Endothelial cell (in vitro differentiated cells): ENCODE measurements at places on chromosomes 16 and 17.

- DNase-seq, result no peak
These were observed 242.3 kb upstream of the IRX5 start for GRCh38 chr16:54688339-54688738.

GRCh38 chr17:47725446-47726111 is 7.5 kb upstream of the TBX21 start:
- DNase-seq, result no peak

- DNase-seq, result no peak
These were observed 22.8 kb downstream of the OMG start for GRCh38 chr17:31274252-31274651.

- DNase-seq, result no peak
These were observed 8.1 kb upstream of the C1QL1 start for GRCh38 chr17:44976206-44976605.

GRCh38 chr17:47837401-47838039 is 3.6 kb downstream of the SCRN2 start:
- no peak for DNase-seq

GRCh38 chr17:79003661-79004411 is 5.7 kb downstream of the CANT1 start:
- DNase-seq, result no peak

GRCh38 chr16:87392821-87393679 is 914 bp downstream of the MAP1LC3B start:
- DNase-seq, result peak; percentile 53

GRCh38 chr16:10169031-10169430 is 13.2 kb downstream of the GRIN2A start:
- no peak for DNase-seq

GRCh38 chr16:14375132-14375491 is 254.9 kb downstream of the PARN start:
- DNase-seq, result no peak

DNA sequence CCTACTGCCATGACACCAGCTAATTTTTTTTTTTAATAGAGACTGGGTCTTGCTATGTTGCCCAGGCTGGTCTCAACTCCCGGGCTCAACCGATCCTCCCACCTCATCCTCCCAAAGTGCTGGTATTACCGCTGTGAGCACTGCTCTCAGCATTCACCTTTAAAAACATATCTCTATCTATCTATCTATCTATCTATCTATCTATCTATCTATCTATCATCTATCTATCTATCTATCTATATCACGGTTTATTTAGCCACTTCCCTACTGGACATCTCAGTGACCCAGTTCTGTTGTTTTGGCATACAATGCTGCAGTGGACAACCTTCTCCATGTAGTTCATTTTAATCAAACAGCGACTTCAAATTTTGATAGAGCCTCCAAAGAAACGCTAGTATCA is 1.3 kb upstream of the PHAF1 start:
- no peak for DNase-seq

DNA sequence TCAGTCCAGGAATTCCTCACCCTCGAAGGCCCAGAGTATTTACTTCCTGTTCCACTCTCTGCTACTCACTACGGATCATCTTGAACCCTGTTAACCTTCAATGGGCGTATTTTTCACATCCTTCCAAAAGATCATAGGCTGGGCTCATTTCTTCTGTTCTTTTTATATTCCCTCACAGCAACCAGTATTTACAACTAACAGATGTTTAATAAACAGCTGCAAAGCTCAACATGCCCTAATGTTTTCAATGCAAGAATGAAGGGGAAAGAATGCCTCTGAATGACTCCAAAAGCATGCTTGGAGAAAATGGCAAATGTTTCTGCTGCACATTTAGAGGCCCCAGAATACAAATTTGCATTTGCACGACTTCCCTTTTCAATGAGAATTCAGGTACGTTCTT is 174.9 kb downstream of the ZFHX3 start:
- no peak for DNase-seq

- DNase-seq, result no peak
These were observed 195.8 kb downstream of the KCNJ2 start for GRCh38 chr17:70365091-70365583.

DNA sequence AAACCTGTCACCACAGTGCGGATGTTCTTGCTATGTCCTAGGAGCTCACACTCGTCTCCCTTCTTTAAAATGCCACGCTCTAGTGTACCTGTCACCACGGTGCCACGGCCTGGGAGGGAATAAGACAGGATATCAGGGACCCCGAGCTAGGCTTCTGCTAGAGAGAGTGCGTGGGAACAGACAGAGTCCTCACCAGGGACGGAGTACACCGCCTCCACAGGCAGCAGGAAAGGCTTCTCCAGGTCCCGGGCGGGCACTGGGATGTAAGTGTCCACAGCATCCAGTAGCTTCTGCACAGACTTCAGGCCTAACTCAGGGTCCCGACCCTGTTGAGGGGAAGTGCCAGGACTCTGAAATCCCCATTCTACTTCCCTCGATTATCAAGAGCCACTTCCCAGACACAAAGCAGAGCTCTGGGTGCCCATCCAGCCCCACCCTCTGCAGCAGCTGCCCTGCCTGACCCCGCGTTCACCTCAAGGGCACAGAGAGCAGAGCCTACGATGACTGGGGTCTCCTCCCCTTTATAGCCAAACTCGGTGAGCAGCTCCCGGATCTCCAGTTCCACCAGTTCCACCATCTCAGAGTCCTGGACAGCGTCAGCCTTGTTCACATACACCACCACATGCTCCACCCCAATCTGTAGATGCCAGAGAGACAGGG is 1.8 kb downstream of the TUFM start:
- no peak for DNase-seq

DNA sequence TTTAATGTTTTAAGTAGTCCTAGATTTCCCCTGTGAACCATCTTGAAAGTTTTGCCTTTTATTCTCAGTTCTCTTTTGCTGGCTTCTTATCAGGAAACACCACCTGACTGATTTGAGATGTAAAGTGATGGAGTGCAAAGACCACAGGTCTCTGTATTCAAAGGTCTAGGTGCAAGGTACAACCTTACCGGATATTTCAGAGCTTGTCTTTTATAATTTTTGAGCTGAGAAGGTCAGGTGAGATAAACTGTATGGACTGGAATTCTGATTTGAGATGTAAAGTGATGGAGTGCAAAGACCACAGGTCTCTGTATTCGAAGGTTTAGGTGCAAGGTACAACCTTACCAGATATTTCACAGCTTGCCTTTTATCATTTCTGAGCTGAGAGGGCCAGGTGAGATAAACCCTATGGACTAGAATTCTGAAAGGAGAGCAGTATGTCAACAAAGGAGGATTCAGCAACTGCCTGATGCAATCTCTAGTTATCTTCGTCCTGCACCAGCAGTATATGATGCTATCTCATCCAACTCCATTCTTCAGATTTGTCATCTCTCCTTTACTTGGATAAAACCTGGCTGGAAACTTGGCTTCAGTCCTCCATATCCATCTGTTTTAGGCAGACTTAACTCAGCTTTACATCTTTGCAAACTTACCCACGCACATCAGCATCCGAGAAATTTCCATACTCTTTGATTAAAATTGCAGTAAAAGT is 64.3 kb downstream of the CENPV start:
- no peak for DNase-seq

GRCh38 chr17:45322168-45322567 is 5.3 kb upstream of the MAP3K14 start:
- no peak for DNase-seq

- no peak for DNase-seq
These were observed 170.7 kb downstream of the CYB561 start for GRCh38 chr17:63275318-63275970.

DNA sequence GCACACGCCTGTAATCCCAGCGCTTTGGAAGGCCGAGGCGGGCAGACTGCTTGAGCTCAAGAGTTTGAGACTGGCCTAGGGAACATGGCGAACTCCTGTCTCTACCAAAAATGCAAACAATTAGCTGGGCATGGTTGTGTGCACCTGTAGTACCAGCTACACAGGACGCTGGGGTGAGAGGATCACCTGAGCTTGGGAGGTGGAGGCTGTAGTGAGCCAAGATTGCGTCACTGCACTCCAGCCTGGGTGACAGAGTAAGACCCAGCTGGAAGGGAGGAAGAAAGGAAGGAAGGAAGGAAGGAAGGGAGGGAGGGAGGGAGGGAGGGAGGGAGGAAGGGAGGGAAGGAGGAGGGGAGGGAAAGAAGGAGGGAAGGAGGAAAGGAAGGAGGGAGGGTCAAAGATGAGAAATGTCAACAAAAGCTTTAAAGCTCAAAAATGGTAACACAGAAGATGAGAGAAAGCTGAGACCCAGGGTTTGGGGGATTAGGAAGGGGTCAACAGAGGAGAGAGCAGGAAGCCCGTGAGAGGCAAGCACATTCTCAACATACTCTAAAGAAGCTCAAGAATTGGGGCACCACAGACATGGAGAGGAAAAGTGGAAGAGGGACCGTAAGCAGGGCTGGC is 5.0 kb upstream of the KRT19 start:
- DNase-seq, result no peak

GRCh38 chr17:6610011-6610410 is 30.5 kb downstream of the KIAA0753 start:
- no peak for DNase-seq

- peak; percentile 69 for DNase-seq
These were observed 4.0 kb upstream of the IL17C start for GRCh38 chr16:88634141-88634993.

GRCh38 chr16:79287424-79287917 is 313.1 kb downstream of the MAF start:
- DNase-seq, result no peak

- DNase-seq, result no peak
These were observed 895.8 kb upstream of the SOX9 start for GRCh38 chr17:71224824-71225575.

DNA sequence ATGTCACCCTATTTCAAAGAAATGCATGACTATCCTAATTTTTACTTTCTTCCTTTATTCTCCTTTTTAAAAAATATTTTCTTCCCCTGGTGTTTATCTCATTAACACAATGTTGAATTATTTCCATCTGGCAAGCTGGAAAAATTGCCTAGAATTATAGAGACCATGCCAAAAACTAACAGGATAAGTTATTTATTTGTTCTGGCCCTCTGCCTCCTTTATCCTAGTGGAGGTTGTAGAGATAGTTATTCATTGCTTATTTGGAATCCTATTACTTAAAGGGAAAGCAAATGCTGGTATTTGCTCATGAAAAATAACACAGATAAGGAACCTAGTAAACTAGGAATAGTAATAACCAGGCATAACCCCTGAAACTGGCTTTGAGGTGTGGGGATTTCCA is 684.9 kb upstream of the KIF2B start:
- DNase-seq, result no peak

- no peak for DNase-seq
These were observed 29.3 kb downstream of the GLP2R start for GRCh38 chr17:9855036-9855435.

DNA sequence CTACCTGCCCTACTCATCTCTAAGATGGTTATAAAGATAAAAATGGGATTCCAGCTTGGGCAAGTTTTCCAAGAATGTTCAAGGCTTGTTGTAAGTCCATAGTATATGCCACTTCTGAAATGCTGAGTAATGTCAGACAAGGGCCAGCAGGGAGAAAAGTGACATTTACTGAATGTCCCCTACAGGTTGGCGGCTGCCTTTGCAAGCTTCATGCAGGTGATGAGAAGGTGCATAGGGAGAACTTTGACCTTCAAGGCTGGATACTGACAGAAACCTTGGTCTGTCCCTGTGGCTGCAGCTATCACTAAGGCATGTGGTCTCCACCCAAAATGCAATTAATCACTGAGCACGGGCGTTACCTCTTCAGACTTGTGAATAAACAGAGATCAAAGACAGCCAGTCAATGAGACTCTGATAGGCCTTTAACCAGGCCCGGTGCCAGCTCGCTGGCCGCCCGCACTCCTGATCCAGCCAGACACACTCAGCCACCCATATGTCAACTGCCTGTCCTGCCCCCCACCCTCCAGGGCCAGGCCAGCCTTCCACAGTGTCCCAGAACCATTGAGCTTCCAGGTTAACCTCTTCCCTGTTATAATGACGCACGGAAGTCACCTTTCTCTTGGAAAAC is 26.8 kb upstream of the AXIN2 start:
- DNase-seq, result no peak

DNA sequence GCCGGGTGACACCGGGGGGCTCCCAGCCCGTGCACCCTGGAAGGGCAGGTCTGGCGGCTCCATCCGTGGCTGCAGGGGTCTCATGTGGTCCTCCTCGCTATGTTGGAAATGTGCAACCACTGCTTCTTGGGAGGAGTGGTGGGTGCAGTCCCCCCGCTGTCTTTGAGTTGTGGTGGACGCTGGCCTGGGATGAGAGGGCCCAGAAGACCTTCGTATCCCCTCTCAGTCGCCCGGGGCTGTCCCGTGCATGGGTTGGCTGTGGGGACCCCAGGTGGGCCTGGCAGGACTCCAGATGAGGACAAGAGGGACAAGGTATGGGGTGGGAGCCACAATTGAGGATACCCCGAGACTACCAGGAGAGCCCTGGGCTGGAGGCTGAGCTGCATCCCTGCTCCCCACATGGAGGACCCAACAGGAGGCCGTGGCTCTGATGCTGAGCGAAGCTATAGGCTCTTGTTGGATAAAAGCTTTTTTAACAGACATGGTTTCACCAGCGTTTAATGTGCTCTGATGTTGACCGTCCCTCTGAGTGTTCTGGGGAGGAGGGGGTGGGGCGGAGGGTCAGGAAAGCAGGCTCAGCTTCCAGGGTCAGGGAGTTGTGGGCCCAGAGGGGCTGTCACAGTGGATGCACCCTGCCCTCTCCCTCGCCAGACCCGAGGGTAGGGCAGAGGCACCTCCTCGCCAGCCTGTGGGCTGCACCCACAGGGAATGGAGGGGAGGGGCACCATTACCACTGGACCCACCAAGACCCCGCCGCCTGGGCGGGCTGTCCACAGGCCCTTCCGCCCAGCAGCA is 5.4 kb downstream of the SPATA2L start:
- no peak for DNase-seq

- DNase-seq, result no peak
These were observed 2.1 kb downstream of the RPL23 start for GRCh38 chr17:38851434-38851833.

DNA sequence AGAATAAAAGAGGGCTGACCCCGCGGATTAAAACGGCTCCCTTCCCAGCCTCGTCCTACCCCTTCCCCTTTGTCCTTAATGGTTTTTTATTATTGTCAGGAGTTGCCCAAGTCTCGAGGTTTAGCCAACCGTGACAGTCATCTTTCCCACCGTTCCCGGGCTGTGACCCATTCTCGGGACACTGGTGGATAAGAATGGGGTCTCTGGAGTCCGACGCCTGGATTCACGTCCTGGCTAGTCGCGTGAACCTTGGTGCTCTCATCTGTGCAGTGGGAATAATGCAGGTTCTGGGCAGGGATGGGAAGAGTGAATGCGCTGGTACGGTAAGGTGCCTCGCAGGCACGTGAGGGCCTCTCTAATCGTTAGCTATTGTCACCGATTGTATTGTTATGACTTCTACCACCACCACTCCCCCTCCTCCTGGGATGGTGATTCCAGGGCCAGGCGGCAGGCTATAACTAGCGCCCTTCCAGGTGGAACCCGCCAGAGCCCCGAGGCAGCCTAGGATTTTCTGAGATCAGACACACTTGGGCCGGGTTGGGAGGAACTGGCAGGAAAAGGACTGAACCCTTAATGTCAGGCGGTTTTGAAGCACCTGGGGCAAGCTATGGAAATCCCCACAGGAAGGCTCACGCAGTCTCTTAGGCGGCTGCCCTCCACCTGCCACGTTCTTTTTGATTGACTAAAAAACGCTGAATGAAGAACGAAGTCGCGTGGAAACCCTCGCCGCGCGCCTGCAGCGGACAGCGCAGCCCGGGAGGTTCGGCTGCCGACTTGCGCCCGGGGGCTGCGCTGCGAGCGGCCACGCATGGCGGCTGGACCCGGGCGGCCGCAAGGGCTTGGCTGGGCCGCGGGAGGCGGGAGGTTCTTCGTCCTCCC is 2.7 kb downstream of the HS3ST3B1 start:
- peak; percentile 33 for DNase-seq

- no peak for DNase-seq
These were observed 33.9 kb downstream of the MAP2K3 start for GRCh38 chr17:21318439-21318838.

- peak; percentile 90 for DNase-seq
These were observed 88.9 kb downstream of the CDC27 start for GRCh38 chr17:47099987-47100711.
